ENCODE measurements at places on chromosomes 6 and 20.
A peak's percentile ranks its signal among the peaks of the same experiment; 100 is the strongest.

GRCh38 chr20:39568109-39568508 lies 606.0 kb downstream of the DHX35 start:
- DNase-seq, result no peak

DNA sequence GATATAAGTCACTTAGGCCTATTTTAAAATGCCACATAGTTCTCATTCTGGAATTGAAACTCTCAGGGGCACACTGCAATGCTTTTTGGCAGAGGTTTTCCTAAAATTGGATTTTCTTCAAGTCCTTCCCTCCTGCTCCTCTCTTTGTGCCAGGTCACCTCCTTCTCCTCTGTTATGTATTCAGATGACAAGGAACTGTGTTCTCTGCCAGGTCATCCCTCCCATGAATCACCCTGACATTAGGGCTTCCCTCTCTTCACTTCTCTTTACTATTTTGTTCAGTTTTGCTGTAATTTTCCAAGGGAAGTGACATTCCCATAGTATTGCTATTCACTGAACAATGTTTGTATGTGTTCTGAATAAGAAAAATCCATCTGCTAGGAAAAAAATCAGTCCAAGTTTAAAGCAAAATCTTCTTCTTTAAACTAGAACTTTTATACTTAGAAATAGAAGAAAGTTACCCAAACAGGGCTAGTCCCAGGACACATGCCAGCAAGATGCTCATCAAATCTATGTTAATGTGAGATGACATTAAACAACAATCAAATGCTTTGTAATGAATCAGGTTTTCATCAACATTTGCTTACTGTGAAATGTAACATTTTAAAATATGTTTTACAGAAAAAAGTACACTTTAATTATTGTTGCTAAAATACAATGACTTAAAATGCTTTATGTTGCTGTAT lies 461.1 kb downstream of the MMUT start:
- DNase-seq, result no peak

DNA sequence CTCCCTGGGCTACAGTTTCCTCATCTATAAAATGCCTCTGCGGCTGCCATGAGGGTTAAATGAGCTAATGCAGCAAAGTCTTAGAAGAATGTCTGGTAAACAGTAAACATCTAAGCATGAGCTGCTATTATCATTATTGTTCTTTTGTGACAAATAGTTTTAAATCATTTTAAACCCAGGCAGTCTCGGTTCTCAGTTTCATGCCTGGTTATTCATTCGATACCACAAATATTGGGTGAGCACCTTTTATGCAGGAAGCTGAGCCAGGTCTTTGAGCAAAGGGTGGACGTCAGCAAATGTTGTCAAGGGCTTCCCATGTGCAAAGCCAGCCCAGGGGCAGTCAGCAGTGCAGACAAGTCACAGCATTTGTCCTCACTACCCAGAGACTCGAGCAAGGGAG lies 128.7 kb downstream of the NFATC2 start:
- DNase-seq, result no peak

GRCh38 chr6:35213824-35214756 lies at the start of gene SCUBE3:
Gene SCUBE3, plus strand, starts transcription at chr6:35213956. Its CDS starts 463 bp downstream, at chr6:35214419.
- DNase-seq, result peak; percentile 78

GRCh38 chr6:10221178-10221577 lies 193.7 kb downstream of the TFAP2A start:
- DNase-seq, result no peak

GRCh38 chr6:19705606-19706005 lies 131.6 kb upstream of the ID4 start:
- DNase-seq, result peak; percentile 9

GRCh38 chr6:45502456-45502855 lies 124.7 kb upstream of the SUPT3H start:
- no peak for DNase-seq

DNA sequence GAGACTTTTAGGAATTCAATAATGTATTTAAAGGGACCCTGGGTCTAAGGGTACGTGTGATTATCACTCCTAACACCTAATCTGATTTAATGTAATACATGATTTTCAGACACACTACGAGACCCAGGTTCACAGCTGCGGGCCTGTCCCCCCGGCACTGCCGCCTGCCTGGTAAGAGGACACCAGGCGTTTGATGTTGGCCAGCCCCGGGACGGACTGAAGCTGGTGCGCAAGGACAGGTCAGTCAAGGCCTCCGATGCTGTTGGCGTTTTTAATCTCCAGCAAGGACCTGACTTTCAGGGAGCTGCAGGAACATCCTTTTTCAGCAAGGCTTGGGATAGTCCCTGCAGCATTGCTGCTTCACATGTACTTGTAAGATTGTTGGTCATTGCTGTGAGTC lies 58.2 kb downstream of the IGF2R start:
- DNase-seq, result no peak
